ENCODE measurements at places on chromosomes 6 and 20.

GRCh38 chr6:168858926-168859325, 394.7 kb downstream of the THBS2 start:
- DNase-seq = no peak

DNA sequence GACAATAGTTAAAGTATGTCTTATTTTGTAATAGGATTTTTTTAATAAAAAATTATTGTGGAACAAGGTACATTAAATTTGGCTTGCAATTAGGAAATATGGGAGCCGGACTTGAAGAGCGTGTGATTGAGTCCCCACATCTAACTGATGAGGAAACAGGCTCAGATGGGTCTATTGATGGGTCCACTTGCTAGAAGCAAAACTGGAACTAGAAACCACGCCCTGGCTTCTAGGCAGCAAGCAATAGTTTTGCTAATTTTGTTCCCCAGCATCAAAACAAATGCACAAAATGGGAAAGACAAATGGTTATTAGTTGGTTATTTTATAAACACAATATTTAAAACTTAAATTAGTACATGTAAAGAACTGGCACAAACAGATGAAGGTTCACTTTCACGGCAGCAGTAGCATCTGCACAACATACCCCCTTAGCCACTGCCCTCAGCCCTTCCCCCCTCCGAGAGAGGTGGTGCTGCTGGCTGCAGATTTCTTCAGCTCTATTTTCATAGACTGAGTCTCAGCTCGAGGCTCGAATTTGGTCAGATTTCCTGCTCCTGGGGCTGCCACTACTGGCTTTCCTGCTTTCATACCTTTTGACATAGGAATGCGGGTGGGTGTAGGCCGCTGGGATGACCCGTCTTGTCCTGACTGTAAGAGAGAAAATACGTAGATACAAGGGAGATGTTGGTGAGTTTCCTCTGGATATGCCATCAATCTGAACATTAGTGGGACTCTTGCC, 23.8 kb upstream of the TMEM30A start:
- DNase-seq = peak; percentile 33

DNA sequence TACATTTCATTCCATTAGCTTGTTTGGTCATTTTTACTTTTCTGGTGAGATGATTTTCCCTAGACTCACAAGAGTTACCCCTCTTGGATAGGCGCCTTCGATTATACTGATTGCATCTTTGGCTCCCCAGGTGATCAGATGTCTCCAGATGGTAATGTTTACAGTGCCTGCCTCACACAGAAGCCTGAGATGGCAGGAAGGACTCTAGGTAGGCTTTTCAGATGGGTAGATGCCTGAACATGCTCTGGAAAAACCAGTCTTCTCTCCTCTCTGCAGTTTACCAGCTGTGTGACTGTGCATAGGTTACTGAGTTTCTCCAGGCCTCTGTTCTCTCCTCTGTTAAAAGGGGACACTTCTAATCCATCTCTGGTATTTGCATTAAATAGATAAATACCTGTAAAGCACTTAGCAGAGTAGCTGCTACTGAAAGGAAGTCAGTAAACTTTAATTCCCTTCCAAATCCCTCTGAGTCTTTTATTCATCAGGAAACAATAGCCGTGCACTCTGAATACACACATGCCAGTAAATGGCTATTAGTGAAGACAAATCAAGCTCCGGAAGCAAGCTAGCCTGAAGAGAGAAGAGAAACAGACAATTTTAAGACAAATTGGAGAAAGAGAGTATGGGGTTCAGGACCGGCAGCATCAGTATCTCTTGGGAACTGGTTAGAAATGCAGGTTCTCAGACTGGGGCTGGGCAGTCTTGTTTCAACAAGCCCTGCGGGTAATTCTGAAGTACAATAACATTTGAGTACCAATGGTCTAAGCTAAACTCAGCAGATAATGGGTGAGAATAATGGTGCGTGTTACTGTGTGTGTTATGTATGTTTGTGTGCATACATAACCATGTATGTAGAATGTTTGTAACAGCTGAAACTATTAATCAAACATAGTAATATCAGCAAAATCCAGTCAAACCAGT, 139.4 kb downstream of the UST start:
- DNase-seq = no peak

- DNase-seq = no peak
These were observed 47.6 kb downstream of the RALGAPB start for GRCh38 chr20:38520261-38520660.

DNA sequence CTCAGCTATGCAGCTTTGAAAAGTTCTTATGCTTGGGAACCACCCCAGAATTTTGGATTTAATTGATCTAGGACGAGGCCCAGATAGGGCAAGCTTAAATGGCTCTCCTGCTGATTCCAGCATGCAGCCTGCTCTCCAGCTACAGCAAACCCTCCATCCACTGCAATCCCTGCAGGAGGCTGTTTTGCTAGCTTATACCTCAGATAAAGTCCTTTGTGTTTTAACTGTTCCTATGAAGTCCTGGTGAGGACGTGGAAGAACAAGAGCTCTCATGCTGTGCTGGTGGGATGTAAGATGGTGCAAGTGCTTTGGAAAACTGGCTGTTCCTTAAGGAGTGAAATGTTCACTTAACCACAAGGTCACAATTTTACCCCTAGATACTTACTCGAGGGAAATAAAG, 25.5 kb upstream of the NXT1 start:
- DNase-seq = peak; percentile 21

DNA sequence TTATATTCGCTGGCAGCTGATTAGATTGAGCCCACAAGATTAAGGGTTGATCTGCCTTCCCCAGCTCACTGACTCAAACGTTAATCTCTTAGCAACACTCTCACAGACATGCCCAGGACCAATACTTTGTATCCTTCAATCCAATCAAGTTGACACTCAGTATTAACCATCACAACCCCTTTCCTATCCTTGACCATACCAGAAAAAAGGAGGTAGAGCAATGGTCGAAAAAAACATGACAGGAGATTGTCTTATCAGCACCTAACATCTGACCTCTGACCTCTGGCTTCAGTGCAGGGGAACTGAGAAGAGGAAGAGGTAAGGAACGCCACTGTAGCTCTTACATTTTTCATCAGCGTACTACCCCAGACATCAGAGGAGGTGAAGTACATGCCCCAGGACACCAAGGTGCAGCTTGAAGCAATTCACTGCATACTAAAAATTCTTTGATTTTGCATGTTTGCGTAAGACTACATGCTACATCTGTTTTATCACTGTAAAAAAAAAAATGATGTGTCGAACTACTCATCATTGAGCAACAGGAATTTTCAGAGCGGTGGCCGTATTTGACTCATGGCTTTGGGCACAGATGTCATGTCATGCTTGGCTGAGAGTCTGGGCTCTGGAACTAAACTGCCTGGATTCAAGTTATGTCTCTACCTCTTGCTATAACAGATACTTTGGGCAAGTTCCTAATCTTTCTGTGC, 188.0 kb upstream of the TAB2 start:
- DNase-seq = no peak

DNA sequence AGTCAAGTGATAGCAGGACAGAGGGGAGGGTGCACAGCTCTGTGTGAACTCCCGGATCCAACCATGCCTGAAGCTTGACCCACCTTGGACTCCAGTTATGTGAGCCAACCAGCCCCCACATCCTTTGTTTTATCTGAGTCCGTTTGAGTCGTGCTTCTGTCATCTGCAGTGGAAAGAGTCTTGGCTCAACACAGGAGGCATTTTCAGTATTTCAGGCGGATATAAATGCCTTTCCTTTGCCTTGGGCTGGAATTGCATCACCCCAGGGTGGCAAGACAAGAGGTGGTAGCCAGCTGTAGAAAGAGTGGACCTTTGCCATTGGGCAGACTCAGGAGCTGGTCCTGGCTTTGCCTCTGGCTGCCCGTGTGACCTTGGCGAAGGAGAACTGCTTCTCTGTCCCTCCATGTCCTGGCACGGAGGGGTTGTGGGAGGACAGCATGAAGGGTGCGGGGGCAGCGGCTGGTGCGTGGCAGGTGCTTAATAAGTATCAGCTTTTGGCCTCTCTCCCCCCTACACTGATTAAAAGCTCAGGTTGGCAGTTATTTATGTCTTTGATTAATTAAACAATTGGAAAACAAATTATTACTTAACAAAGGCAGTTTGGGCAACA, 42.6 kb upstream of the APCDD1L start:
- no peak for DNase-seq

DNA sequence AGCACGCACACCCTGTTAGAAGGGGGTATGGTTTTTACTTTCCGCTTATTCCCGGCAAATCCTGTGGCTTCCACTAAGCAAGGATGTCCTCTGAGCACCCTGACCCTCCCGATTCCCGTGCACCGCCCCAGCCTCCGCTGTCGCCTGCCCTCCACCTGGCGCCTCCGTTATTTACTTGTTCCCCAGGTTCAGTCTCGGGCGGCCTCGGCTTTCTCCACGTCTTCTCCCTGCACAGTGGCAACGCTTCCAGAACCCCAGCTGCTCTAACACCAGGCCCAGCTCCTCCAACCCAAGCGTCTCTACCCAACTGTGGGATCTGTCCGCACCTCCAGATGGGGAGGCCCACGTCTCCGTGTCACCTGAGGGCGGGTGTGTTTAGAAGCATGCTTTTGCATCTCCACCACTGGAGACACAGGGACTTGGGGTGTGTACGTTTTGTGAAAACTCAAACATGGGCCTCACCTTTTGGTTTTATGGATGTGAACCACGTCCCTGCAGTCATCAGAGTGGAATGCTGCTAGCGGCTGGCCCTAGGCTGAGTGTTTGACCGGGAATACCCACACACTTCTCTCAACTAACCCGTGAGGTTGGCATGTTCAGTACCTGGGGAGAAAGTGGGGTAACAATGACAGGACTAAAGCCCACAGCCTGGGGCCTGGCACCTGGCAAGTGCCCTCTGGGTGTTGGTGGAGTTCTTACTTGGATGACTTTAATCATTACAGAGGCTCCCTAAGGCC, 79.9 kb downstream of the THBS2 start:
- DNase-seq = no peak

GRCh38 chr6:125717120-125717731, 32.2 kb upstream of the HEY2 start:
- DNase-seq = no peak

DNA sequence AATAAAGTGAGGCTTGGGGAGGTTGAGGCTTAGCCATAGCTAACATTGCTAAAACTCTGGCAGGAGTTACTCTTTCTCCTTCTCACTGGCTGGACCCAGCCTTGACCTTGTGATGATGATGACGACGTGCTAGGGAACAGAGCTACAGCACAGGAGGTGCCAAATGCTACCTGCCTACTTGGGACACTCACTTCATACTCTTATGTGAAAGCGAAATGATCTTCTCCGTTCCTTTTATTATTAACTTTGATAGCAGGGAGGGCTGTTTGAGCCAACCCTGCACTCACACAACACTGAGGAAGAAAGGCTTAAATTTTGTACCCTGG, 1.2 kb upstream of the ELMO2 start:
- DNase-seq = no peak

- no peak for DNase-seq
These were observed 154.7 kb downstream of the AIG1 start for GRCh38 chr6:143215363-143215762.

- no peak for DNase-seq
These were observed 203.9 kb upstream of the PRDM1 start for GRCh38 chr6:105882121-105882803.

DNA sequence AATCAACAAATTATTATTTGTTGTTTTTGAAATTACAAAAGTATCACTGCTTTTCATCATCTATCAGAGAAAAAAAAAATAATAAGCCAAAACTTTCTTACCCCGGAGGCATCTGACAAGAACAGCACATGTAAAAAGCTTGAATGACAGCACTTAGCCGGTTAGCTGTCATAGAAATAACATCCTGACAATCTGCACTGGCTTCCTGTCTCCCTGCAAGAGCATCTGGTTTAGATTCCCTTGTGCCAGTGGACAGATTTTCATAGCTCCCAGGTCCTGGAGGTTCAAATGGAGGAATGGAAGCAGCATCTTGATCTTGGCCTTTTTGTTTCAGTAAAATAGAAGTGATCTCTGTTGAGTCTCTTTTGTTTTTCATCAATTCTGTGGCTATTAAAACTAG, 74.8 kb downstream of the HACE1 start:
- DNase-seq = no peak

DNA sequence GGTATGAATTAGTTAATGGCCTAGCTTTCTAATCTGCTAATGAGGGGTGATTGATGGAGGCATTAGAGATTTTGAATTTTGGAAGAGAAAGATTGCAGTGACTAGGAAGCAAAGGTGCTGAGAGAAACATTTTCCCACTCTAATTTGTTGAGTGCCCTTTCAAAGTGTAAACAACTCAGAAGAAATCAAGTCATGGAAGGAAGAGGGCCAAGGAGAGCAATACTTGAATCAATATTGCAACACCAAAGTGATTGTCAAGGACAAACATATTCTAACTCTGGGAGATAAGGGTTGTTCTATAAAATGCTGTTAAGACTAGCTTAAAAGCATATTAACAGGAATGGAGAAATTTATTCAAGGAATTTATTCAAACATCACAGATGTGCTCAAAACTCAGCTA, 182.7 kb upstream of the FERMT1 start:
- no peak for DNase-seq

- no peak for DNase-seq
These were observed 52.0 kb downstream of the PRDM1 start for GRCh38 chr6:106138151-106138550.

DNA sequence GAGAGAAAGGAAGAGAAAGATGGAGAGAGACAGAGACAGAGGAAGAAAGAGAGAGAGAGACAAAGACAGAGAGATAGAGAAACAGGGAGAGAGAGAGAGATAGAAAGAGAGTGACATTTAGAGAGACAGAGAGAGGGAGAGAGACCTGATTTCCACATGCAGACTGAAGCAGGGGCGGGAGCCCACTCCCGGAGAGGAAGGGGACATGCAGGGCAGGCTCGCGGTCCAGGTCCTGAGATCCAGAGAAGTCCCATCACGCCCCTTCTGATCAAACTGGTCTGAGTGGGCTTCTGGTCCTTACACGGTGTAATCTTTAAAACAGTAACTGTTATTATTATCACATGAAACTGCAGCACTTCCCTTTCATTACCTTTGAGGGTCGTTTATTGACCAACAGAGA, 62.2 kb downstream of the PHACTR3 start:
- DNase-seq = no peak

- no peak for DNase-seq
These were observed 46.3 kb upstream of the SRPK1 start for GRCh38 chr6:35967076-35967774.

DNA sequence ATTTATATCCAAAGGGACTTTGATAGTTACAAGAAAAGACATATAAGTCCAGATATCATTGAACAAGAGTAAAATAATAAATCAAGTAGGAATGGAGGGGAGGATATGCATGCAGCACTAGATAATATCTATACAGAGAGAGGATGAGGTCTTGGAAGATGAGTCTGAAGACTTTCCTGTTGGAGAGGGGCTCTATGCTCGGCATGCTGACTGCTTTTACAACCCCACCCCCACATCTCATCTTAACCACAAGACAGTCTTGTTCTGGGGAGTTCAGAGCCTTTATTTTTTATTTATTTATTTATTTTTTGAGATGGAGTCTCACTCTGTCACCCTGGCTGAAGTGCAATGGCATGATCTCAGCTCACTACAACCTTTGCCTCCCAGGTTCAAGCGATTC, 48.4 kb upstream of the IER3 start:
- DNase-seq = no peak
